Kidney glomerular epithelial cell (primary cell): ENCODE measurements at places on chromosomes 1 and 21.

DNA sequence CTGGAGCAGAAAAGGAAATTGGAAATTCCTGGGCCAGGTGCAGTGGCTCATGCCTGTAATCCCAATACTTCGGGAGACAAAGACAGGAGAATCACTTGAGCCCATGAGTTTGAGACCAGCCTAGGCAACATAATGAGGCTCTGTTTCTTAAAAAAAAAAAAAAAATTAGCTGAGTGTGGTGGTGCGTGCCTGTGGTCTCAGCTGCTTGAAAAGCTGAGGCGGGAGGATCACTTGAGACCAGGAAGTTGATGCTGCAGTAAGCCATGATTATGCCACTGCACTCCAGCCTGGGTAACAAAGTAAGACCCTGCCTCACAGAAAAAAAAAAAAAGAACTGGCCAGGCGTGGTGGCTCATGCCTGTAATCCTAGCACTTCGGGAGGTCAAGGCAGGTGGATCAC is 56.7 kb downstream of the SRSF11 start:
- no peak for DNase-seq

GRCh38 chr1:240092301-240093119 is 827 bp downstream of the FMN2 start:
- peak; percentile 51 for DNase-seq

DNA sequence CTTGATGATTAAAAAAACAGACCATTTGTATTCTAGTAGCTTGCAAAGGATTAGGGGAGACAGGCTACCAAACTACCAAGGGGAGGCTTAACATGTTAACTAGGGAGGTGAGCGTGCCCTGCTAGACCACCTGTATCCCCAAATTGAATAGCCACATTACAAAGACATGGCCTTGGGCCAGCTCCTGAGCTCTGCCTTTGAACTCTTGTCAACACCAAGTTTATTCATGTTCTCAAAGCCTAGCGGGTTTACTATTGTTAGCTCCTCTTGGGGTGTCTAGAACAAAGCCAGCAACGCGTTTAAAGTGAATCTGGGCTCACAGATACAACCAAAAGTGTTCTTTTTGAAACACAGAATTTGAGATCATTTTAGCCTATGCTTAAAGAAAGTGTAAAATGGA is 36.3 kb downstream of the SMYD2 start:
- no peak for DNase-seq

DNA sequence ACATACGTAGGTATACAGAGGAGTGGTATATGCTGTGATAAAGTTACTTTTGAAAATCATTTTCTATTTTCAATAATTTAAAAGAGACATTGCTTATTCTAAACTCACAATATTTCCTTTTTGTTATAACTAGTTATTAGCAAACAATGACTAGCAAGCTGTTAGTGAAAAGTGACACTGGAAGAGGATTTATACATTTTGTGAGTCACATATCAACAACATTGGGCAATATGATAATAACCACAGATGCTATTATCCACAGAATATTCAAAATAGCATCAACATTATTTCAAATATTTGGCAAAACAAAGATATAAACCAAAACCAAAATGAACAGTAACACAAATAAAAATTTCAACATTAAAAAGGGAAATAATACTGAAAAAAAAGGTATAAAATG is 104.0 kb upstream of the HP1BP3 start:
- DNase-seq: no peak

DNA sequence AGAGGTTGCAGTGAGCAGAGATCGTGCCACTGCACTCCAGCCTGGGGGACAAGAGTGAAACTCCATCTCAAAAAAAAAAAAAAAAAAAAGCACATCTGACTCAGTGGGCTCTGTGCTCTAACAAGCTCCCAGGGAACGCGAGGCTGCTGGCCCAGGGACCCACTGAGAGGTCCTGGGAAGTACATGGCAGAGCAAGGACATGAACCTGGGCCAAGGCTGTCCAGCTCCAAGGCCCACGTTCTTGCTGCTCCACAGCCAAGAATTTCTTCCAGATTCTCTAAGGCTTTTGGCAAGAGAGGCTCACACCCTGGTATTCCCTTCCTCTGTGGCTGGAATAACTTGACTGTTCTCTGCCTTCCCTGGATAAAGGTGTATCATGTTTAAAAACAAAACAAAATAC is 15.4 kb upstream of the AGTRAP start:
- no peak for DNase-seq

- no peak for DNase-seq
Measured at GRCh38 chr1:160143695-160144094, 7.7 kb upstream of the ATP1A4 start.

- no peak for DNase-seq
Measured at GRCh38 chr1:154982341-154982740, 803 bp upstream of the FLAD1 start.

- DNase-seq: no peak
Measured at GRCh38 chr21:29441651-29442050, 142.9 kb downstream of the BACH1 start.

DNA sequence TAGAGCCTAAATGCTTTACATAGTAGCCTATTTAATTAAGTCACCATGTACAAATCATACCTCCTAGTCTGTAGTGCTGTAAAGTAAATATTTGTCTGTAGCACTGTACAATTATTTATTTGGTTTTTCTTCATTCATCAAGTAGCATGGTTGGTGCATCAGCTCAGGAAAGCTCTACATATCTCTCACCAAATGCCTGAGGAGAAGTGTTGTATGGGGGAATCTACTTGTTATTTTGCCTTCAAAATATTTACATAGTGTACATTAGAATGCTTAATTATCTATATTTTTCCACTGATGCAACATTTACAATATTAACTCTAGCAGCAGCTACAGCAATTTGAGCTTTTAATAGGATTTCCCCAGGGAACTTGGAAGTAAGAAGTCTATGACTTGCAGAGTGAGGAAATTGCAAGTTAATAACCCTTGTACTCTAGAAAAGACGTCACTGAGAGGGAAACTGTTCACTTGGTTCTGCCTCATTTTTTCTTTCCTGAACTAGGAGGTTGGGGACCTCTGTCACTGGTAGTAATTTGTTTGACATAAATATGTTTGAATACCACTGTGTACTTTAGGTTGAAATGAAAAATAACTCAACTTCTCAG is 207.4 kb downstream of the PDE4B start:
- DNase-seq: no peak

DNA sequence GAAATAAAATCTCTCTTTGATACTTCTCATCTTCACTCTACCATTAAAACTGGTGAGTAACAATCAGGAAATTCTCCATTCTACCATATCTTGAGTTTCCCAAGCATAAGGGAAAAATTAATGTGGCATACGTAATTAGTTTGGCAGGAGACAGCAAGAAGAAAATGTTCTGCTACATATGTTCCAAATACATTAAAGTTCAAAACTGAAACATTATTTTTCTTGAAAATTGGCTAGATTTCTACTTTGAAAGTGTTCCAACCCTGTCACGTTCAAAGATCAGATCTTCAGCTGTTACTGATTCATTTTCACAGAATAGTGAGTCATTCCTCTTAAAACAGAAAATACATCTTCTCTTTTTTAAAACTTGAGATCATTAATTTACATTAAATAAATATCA is 48.5 kb downstream of the PIGK start:
- no peak for DNase-seq

- DNase-seq: no peak
Measured at GRCh38 chr21:33256019-33256418, 10.1 kb upstream of the IL10RB start.

- no peak for DNase-seq
Measured at GRCh38 chr1:239960366-239960765, 131.3 kb upstream of the FMN2 start.

DNA sequence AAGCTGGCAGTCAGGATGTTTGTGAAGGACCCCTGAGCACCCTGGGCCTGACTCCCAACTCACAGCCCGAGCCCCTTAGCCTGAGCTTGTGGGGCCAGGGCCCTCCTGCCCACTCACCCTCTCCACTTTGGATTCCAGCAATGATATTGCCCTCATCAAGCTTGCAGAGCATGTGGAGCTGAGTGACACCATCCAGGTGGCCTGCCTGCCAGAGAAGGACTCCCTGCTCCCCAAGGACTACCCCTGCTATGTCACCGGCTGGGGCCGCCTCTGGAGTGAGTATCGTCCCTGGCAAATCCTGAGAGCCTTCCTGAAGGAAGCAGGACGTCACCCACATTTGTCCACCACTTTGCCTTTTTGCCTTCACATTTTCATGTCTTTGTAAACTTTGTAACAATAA is 5.0 kb downstream of the CTRC start:
- DNase-seq: no peak

DNA sequence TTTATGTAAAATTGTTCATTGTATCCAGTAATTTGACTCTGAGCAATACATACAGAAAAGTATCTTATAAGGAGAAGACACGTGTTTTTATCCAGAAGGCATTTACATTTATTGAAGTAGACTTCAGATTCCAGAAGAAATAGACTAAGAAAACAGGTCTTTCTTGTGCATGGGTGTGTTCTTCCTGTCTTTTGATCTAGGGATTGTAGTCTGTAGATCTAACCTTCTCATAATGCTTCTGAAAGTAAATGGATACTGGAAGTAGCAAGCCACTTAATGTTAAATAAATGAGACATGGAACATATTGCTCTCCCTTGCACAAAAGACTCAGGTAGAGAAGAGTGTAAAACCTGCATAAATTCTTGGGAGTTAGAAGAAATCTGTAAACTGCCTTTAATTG is 853.2 kb upstream of the B3GALT2 start:
- DNase-seq: no peak
